ENCODE measurements at places on chromosomes 5 and 9.

DNA sequence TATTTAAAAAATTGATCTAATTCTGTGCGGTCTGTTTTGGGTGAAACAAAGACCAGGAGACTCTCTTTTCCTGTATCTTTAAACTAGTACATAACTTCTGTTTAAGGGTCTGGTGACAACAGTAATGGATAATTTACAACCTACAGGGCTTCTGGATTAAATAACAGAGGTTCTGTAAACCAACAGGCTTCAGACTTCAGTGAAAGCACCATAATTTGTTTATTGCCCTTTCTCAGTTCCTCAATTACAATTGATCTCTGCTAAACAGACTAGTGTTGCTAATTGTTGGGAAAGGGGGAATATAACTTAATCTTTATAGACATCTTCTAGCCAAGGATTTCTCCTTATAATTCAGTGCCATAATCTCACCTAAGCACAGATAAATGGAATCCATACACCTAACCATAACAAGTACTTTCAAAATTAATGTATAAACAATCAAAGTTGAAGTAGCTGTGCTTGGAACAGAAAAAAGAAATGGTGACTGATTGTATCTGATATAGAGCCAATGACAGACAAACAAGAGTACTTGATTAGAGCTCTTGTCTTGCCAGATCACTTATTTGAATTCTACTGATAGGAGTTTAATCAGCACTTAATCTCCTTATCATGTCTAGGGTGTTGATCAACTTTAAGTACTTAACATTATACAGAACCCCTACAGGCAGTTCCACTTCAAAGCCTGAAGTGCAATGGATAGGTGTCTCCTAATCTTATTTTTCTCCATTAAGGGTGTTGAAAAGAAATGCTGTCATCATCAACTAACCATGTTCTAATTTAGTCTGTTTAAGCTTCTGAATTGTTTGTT is 536.0 kb downstream of the NR2F1-AS1 start:
- DNase-seq: no peak

DNA sequence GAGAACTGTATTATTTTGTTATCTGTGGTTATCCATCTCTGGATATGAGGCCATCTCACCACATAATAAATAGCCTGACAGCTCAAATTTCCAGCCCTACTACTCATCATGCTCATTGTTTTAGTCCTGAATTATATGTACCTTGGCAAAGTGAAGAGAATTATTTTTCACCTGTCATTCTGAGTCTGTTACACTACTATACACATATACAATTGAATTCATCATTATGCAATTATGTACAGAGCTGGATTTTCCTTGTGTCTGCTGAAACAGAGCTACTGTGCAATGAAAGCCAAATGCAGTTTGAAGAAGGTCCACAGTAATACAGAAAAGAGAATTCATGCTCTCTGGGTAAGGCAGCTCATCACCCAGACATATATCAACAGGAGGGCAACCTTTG is 28.5 kb downstream of the ESM1 start:
- DNase-seq: no peak

DNA sequence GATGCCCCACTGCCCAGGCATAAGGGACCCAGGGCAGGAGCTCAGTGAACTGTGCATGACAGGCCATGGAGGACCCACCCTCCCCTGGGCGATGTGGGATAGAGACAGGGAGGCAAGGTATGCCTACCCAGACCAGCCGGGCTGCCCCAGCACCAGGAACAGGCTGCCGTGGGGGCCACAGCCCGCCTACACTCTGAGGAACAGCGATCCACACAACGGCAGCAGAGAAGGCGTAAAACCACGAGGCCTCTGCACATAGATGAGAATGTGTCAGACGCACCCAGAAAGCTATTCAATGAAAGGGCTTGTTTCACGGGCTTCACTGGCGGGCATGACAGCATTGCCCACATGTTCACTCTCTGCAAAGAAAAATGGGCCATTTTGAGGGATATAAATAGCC is 49.5 kb downstream of the SEMA4D start:
- DNase-seq: no peak

DNA sequence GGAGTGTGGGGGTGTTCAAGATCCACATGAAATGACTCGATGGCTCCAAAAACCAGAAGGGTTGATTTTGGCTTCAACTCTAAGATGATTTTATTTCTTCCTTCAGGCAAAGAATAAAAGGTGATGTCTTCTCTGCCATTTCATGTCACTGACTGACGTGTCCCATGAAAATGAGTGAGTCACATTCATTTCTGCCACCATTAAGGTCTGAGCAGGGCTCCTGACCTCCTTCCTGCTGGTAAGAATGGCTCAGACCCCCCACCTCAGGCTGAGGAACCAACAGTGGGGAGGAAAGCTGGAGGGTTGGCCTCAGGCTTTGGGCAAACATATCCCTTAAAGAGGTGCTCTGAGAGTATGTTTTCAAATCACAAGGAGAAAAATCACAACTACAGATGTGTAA is 53.9 kb upstream of the ZNF354A start:
- no peak for DNase-seq

DNA sequence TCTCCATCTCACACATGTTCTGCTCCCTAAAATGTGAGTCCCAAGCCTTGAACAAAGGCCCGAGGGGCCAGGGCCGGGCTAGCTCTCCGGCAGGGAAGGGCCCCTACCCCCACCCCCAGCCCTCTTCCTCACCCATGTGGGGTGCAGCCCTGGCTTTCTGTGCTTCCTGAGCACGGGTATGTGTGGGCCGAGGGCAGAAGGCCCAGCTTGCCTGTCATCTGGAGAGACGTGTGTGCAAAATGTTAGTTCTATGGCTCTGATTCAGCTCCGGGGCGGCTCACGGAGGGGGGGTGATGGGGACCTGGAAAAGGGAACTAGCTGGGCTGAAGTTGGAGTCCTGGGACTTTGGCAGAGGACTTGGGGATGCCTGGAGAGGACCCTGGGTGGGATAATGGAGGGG is 90.3 kb upstream of the ARAP3 start:
- DNase-seq: no peak

DNA sequence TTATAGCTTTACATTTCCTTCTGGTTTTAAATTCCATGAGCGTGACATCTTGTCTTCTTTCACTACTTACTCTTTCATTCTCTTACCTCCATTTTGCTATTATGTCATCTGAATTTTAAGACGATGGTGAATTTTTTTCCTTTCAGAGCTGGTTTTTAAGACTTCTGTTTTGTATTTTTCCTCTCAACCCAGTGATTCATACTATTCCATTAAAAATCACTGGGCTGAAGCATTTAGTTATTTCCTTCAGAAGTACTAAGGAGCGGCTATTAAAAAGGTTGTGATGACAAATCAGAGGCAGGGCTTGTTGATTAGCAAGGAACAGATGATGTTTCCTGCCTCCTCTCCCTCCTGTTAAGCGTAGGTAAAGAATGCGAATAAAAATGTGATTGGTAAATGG is 16.5 kb downstream of the AGXT2 start:
- DNase-seq: no peak

- no peak for DNase-seq
Observed at GRCh38 chr9:109473329-109473728, 24.8 kb downstream of the PTPN3 start.

GRCh38 chr9:108850293-108850897 is 5.4 kb downstream of the ACTL7B start:
- DNase-seq: no peak

DNA sequence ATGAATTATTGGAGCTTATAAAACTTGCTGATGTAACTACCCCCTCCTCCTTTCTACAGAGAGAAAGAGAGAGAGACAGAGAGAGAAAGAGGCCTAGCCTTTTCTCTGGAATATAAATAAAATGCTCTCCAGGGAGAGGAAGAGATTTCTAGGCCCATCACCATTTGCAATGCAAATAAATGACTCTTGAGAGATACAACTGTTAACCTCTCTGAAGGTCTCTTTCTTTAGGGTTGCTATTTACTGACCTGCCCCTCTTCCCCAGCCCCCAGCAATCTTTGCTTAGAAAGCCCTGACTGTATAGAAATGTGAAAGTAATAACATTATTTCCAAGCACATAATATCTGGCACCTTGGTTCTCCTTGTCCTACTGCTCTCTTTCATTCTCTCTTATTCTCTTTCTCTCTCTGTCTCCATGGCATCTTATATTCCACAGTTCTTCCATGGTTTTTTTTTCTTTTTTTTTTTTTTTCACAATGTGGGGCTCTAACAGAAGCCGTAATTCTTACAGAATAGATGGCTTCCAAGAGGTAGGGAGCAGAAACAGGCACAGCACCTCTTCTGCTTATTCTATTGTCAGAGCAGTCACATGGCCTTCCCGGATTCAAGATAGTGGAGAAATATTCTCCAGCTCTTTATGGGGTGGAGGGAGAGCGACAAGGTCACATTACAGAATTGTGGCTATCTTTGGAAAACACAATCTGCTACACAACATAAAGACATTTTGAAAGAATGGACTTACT is 1087.9 kb upstream of the NUDT12 start:
- no peak for DNase-seq

DNA sequence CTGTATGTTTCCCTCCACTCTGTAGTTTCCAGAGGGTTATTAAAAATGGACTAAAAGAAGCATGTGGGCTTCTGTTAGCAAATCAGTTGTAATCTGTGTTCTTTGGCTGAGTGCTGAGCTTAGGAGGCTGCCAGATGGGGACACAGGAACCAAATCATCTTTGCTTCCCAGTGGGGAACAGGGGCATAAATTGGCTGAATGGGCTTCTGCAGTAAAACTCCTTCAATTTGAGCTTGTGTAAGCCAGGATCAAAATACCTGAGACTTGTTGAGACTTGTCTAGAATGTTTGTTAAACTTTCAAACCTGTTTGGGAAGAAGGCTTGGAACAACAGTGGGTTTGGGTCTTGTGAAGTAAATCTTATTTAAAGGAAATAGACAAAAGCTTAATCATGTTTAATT is 32.2 kb upstream of the TNFAIP8 start:
- no peak for DNase-seq
